ENCODE measurements at places on chromosomes 3 and 15. TPM values are rescaled to one million over a fixed set of nuclear protein-coding genes. Genes with fewer than 3 reads are reported as not detected.

DNA sequence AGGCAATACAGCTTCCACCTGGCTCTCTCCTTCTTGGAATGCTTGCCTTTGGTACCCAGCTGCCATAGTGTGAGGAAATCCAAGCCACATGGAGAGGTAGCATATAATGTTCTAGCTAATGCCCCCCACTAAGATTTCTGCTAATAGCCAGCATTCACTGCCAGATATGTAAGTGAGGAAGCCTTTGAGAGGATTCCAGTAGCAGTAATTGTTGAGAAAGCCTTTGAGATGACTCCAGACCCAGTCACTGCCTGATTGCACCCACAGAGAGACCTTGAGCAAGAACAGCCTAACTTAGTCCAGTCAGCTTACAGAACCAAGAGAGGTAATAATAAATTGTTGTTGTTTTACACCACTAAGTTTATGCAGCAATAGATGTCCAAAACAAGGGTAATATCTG, 63.1 kb downstream of the STRIT1 start:
- DNase-seq, result peak; percentile 71

GRCh38 chr3:158095111-158095813, 11.0 kb downstream of the SHOX2 start:
- DNase-seq, result no peak

Gene EXD1
- total RNA-seq, result not detected

DNA sequence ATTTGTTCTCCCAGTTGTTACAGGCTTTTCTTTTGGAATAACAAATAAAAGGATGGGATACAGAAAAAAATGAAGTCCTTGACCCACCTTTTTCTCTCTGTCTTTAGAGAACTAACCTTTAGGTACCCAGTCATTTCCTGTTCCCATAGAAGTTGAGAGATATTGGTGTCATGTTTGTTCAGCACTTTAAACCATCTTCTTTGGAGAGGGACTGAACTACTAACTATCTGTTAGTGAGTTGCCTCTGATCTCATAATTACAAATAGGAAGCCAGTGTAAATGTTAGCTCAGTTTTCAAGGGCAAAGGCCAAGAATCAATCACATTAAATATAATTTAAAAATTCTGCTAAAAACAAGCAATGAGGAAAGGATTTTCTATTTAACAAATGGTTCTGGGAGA, 72.9 kb upstream of the DCBLD2 start:
- no peak for DNase-seq

GRCh38 chr3:119595639-119596334, 1.9 kb upstream of the PLA1A start:
- DNase-seq, result no peak

DNA sequence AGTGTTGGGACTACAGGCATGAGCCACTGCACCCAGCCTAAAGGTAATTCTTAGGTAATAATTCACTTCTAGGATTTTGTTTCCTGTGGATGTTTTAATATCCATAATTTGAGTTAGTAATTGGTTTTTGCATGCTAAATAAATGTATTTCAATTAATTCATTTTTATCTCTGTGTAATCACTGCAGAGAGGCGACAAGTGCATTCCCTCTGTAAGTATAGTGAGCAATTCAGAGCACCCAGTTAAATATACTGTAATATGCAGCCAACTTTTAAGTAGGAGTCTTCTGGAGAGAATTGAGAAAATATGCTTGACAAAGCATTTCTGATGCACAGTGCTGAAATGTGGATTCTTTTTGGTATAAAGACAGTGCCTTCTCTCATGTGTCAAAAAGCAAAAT, 5.7 kb downstream of the TBC1D23 start:
- no peak for DNase-seq

Gene PLCH1
- total RNA-seq, result 0.28 TPM

GRCh38 chr15:55108858-55109518, 87.8 kb downstream of the RSL24D1 start:
- peak; percentile 47 for DNase-seq

Gene FBXO22
- total RNA-seq, result 76.2 TPM

- DNase-seq, result no peak
Measured at GRCh38 chr3:135348690-135349089, 553.6 kb downstream of the EPHB1 start.

Gene NANOGP8
- not detected for total RNA-seq

DNA sequence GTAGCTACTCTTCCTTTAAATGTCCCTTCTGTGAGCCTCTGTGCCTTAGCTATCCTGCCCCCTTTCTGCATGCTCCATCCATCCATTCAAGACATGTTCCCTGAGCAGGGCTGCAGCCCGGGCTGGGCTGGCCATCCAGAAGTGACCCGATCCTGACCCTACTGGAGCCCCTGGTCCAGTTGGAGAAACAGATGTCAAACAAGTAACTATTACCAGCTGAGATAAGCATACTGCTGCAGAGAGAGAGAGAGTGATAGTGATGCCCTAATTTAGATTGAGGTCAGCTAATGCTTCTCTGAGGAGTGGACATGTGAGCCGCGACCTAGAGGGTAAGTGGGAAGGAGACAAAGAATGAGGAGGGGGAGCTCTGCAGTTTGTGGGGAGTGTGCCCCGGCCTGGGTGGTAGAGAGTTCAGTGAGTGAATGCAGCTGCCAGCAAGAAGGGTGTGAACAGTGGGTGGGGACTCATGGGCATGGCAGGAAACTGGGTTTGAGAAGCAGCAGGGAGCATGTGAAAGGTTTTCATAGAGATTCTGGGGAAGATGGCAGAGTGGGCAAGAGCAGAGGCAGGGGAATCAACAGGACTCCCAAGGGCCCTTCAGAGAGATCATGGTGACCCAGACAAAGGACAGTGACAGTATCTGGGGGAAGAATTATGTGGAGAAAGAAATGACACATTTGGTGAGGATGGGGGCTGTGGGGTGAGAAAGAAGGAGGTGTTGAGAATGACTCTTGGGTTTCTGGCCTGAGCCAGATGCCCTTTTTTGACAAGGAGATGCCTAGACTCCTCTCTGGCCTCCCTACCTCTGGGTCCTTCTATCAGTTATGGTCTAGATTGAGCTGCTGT, 44.9 kb downstream of the CHCHD6 start:
- no peak for DNase-seq

Gene HESX1
- total RNA-seq, result 0.67 TPM

- DNase-seq, result no peak
Measured at GRCh38 chr15:62122249-62122648, 42.8 kb downstream of the C2CD4B start.

DNA sequence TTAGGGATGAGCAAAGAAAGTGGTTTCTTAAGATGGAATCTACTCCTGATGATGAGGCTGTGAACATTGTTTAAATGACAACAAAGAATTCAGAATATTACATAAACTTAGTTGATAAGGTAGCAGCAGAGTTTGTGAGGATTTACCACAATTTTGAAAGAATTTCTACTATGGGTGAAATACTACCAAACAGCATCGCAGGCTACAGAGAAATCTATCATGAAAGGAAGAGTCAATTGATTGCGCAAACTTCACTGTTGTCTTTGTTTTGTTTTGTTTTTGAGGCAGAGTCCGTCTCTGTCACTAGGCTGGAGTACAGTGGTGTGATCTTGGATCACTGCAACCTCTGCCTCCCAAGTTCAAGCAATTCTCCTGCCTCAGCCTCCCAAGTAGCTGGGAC, 107.4 kb upstream of the SLC6A6 start:
- DNase-seq, result no peak

Gene CORO2B
- 4.3 TPM for total RNA-seq

Gene ERC2
- 1.3 TPM for total RNA-seq

Gene LRRK1
- total RNA-seq, result 11.8 TPM

Gene TM6SF1
- total RNA-seq, result 0.83 TPM

DNA sequence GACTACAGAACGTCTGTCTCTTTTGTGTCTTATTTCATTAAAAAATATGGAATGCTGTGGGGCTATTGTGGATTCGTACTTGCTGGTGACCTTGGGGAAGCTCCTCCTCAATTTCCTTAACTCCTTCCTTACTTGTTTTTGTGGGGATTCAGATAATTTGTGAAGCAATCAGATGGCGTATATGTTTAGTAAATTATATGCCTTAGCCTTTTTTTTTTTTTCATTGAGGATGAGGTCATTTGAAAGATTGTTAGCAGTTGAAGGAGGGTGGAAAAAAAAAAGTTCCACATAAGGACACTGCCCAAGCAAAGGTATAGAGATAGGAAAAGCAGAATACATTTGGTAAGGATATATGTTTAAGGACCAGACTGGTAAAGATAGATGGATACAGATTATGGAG, 3.3 kb downstream of the RNF13 start:
- no peak for DNase-seq

- no peak for DNase-seq
Measured at GRCh38 chr3:58801541-58801940, 135.0 kb upstream of the FAM3D start.

GRCh38 chr3:95883801-95884200, 930.6 kb upstream of the EPHA6 start:
- DNase-seq, result no peak

- DNase-seq, result no peak
Measured at GRCh38 chr3:52535411-52536111, 844 bp upstream of the UQCC5 start.

GRCh38 chr3:66851894-66852613, 146.1 kb upstream of the KBTBD8 start:
- DNase-seq, result no peak

Gene PCSK6
- 6.1 TPM for total RNA-seq

DNA sequence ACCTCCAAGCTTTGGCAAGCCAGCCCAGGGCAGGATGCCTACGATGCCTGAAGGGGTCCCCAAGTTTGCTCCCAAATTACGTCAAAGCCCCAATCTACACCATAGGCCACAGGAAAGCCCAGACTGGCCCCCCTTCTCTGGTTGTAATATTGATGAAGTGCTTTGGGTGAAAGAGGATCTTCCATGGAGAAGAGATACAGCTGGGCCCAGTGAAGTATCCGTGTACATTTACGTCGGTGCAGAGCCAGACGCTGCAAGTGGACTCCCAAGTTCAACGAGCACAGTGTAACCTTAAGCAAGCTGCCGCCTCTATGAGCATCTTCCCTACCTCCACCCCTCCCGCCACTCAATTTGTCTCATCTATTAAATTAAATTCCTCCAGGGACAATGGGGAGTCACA, 100.1 kb upstream of the TPM1 start:
- no peak for DNase-seq

DNA sequence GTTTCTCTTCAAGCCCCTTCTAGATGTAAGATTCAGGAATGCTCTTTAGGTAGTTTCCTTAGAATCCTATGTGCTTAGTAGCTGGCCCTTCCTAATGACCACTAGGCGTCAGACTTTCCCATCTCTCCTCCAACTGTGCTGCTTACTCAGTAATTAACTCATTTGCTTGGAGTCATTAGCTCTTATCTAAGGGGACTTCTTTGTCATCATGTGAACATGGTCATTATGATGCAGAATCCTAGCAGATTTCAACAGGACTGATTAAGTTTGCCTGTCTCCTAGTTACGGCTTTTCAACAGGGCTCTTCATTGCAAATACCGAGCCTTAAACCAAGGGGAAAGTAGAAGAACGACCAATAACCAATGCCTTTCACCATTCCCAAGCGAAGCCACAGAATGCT, 46.4 kb downstream of the GJD2 start:
- DNase-seq, result peak; percentile 42

Gene BFSP2
- not detected for total RNA-seq

DNA sequence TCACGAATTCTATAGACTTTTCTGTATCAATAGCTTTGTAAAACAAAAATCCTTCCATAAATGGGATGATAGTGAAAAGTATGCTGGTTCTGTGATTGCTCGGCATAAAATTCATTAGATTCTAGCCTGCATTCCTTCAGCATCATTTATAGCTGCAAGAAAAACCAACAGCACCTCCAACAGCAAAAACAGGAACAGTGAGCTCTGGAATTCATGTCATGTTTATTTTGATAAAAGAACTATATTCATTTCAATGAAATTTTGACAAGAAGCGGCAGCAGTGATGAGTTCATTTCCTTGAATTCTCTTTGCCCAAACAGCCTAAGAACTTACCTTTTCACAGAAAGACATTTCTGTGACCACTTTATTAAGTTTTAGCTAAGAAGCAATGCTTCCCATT, 515.2 kb upstream of the CCDC54 start:
- no peak for DNase-seq

GRCh38 chr3:58783845-58784244, 117.3 kb upstream of the FAM3D start:
- DNase-seq, result no peak

- DNase-seq, result no peak
Measured at GRCh38 chr3:38232701-38233100, 32.9 kb upstream of the SLC22A13 start.

DNA sequence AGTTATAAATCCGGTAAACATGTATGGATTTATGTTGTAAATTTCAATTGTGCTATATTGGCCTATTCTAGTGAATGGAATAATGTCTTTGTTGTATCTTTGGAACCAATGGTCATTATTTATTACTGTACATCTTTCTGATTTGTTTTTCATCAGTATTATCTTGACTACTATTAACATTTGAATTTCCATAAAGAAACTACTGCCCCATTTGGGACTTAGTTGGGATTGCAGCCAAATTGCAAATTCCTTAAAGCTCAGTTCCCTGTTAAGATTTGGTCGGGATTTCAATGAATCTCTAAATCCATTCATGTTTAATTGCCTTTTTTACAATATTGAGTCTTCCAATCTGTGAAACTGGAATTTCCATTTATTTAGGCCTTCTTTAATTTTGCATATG, 822.4 kb upstream of the CADM2 start:
- DNase-seq, result peak; percentile 8

DNA sequence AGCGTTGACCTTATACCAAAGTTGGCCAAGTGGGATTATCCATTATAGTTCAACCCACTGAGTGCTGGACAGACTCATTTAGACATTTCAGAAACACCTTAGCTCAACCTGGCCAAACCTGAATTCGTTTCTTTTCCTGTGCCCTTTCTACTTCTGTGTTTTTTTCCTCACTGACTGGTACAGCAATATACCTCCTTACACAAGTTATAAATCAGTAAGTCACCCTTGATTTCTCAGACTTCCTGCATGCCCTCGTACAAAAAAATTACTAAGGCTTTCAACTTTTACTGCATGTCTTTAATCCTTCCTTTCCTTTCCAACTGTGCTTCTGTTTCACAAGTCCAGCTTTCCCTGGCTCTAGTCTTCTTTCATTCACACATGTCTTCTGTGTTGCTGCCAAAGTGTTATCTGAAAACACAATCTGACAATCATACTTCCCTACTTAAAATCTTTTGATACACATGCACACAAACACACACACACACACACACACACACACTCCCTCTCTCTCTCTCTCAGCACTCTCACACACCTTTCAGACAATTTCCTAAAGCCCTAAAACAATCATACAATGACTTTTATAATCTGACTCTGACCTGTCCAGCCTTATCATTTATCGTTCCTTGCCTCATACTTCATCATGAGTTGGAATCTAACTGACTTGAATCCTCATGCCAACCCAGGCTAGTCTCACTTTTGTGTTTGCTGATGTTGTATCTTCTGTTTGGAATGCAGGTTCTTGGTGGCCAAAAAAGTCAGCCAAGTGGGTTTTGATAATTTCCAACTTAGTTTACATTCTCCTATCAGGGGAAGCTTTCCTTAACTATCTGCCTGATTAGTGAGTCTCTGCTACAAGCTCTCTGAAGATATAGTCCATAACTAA, 436.4 kb downstream of the NAALADL2 start:
- no peak for DNase-seq

Gene CD200R1
- 0.33 TPM for total RNA-seq

Gene ACTR8
- 25.3 TPM for total RNA-seq

Measured in mammary epithelial cell (primary cell).